ENCODE measurements at places on chromosomes 11 and 22. TPM values are rescaled to one million over a fixed set of nuclear protein-coding genes. Genes with fewer than 3 reads are reported as not detected.

DNA sequence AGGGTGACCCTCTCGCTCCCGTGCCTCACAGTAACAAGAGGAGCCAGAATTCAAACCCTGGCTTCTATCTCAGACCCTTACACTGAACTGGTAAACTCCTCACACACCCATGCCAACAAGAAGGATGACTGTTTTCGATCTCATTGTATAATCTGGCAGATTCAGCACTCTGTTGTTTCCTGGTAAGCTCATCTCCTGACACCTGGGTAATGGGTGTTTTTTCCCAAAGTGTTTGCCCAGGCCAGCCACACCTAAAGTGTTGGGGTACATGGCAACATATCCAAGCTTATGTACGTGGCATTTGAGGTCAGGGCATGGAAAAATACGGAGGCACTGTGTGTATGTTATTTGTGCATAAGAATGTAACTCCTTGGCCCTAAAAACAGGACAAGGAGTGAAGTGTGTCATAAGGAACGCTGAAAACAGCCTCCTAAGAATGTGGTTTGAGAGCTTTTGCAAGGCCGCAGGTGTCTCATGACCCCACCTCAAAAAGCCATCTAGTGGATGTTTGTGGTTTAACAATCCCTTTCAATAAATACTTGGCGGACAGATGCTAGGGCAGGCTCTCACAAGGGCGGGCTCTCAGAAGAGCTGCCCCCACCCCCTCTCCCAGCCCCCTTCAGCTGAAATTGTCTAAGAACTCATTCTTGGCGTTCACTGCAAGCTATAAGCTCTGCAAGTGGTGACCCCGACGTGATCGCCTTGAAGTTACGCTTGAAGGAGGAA lies at the start of gene MS4A15:
TSS of gene MS4A15 (plus strand) at position 561 of the 726 bp plus-strand sequence. CDS start 6,867 bp downstream, outside the sequence.
- no peaks in the 10 kb centered on the region for H3K36me3 ChIP-seq
- peaks cover 18% of the 10 kb centered on the region for H3K4me1 ChIP-seq

- no peaks in the 10 kb centered on the region for H3K4me1 ChIP-seq
- H3K27me3 ChIP-seq: no peaks in the 10 kb centered on the region
- no peak for DNase-seq
- H3K36me3 ChIP-seq: no peaks in the 10 kb centered on the region
- H3K4me3 ChIP-seq: no peak overlapping the region
- H3K27ac ChIP-seq: no peak overlapping the region
Observed at GRCh38 chr11:38582151-38582550, 1984.1 kb upstream of the RAG2 start.

DNA sequence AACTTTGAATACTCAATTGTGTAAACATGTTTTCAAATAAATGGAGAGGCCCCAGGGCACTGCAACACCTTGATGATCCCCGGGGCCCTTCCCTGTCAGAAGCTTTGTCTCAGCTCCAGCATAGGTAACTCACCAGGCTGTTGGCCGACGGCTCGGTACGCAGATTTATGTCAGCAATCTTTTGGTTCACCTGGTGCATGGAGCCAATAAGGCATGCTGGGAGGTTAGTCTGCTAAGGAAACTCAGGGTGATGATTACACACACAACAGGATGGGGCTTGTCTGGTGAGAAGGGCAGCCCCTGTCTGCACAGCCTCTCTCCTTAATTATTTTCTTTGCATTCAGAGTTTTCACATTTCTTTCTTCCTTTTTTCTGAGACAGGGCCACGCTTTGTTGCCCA lies 10.8 kb downstream of the FAM227A start:
- H3K27ac ChIP-seq: no peak overlapping the region
- no peak for DNase-seq
- H3K27me3 ChIP-seq: peaks cover 9% of the 10 kb centered on the region
- no peak overlapping the region for H3K4me3 ChIP-seq
- no peaks in the 10 kb centered on the region for H3K4me1 ChIP-seq

GRCh38 chr11:124582565-124582964 lies 12.8 kb downstream of the OR8A1 start:
- no peak overlapping the region for H3K4me3 ChIP-seq
- no peaks in the 10 kb centered on the region for H3K4me1 ChIP-seq
- no peaks in the 10 kb centered on the region for H3K36me3 ChIP-seq
- H3K27ac ChIP-seq: no peak overlapping the region

DNA sequence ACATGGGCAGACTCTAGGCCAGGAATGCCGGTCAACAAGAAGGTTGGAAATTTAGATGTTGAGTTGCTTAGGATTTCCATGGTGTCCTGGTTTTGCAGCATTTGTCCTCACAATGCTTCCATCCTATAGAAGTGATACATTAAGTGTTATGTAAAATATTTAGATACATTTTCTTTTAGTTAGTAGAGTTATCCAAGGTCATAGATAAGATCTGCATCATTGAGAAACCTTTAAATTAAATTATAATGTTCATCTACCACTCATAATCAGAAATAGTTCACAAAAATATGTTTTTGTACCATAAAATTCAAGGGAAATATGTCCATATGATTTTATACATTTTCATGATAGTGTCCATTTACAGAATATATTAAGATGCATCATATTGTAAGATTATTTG lies at the start of gene OR51F1:
TSS of gene OR51F1 (minus strand) at position 101 of the 400 bp plus-strand sequence. CDS start at position 101, 0 bp downstream.
- DNase-seq: no peak
- no peak within 1 kb of the TSS for H3K4me3 ChIP-seq
- H3K27ac ChIP-seq: no peak within 1 kb of the TSS
- no peaks in the 10 kb centered on the region for H3K4me1 ChIP-seq
- no peaks in the 10 kb centered on the region for H3K36me3 ChIP-seq

- peaks cover 31% of the 10 kb centered on the region for H3K4me1 ChIP-seq
- H3K27ac ChIP-seq: no peak overlapping the region
- no peak overlapping the region for H3K4me3 ChIP-seq
- H3K27me3 ChIP-seq: peaks cover 2% of the 10 kb centered on the region
- no peak for DNase-seq
Observed at GRCh38 chr11:64451856-64452255, 92.9 kb downstream of the RPS6KA4 start.

- H3K4me3 ChIP-seq: no peak overlapping the region
- peaks cover 3% of the 10 kb centered on the region for H3K27me3 ChIP-seq
- no peak for DNase-seq
- no peak overlapping the region for H3K27ac ChIP-seq
- no peaks in the 10 kb centered on the region for H3K4me1 ChIP-seq
Observed at GRCh38 chr11:20547411-20547810, 52.0 kb upstream of the SLC6A5 start.

DNA sequence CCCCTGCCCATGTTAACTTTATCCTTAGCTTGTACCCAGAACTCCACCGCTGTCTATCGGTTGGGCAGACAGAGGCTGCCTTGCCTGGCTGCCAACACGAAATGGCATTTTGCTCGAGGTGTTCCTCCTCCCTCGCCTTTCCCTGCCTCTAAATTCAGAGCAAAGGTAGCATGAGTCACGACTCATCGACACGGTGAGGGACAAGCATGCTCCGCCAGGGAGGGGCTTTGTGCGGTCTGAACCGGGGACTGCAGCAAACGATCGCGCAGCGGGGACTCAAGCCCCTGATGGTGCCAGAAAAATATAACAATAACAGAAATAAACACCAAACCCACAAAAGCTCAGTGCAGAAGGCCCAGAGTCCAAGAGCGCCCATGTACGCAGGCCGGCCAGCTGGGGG lies 52.3 kb downstream of the RTL6 start:
- H3K36me3 ChIP-seq: no peaks in the 10 kb centered on the region
- DNase-seq: no peak
- H3K27ac ChIP-seq: no peak overlapping the region
- no peaks in the 10 kb centered on the region for H3K4me1 ChIP-seq
- H3K4me3 ChIP-seq: no peak overlapping the region

DNA sequence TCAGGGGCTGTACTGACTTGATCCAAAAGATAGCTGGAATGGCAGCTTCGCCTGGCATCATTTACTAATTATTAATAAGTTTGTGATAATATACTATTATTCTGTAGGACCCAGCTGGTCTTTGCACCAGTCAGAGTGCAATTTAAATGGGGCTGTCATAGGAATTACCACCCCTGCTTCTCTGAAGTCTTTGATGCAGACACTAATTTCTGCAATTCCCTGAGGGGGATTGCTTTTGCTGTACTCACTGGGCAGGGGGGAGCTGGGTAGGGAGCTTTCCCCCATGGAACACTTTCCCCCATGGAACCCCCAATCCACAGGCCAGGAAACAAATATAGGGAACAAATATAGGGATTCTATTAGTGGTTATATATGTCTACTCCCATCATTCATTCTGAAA lies 54.9 kb upstream of the TSKU start:
- no peak overlapping the region for H3K4me3 ChIP-seq
- peaks cover 33% of the 10 kb centered on the region for H3K27me3 ChIP-seq
- H3K4me1 ChIP-seq: no peaks in the 10 kb centered on the region
- H3K27ac ChIP-seq: no peak overlapping the region
- DNase-seq: no peak

DNA sequence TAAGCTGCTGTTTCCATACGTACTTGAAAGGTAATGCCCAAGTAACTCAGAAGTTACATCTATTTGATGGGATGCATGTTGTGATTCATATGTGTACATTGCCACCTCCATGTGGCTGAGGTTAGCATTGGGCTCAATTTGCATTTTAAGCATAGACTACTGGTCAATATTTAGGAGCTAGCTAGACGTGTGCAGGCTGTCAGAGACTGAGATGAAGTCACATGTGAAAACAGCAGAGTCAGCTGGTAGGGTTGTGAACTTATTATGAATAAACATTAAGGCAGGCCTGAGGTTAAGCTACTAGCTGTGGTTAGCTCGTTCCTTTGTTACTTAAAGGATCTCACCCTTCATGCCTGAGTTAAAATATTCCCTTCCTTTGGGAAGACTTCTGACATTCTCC lies 114.5 kb upstream of the MTNR1B start:
- DNase-seq: no peak
- no peaks in the 10 kb centered on the region for H3K27me3 ChIP-seq
- H3K27ac ChIP-seq: no peak overlapping the region
- H3K36me3 ChIP-seq: no peaks in the 10 kb centered on the region
- no peak overlapping the region for H3K4me3 ChIP-seq

DNA sequence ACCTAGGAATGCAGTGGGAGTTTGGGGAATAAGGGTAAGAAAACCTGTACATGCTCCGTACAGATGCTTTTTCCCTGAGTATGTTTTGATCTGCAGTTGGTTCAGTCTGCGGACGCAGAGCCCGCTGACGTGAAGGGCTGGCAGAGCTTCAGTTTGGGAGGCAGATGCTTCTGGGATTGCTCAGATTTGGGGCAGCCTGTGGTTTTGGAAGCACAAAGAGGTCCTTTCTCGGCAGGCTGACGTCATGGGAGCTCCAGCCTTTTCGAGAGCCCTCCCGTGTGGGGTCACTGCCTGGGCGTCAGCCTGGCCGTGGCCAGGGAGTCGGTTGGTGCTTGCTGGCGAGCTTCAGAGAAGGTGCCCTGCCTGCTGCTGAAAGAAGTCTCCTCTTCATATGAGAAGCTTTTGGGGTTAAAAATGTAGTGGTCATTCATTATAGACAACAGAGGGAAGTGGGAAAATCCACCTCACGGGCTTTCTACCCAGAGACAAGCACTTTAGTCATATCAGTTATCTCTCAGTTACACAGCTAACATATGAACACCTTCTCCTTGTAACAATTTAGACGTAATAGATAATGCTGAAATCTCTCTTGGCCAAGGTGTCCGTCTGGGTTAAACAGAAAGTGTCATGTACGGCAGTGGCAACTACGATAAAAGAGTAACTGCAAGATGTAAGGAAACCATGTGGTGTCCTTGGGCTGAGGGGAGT lies 26.8 kb downstream of the TPCN2 start:
- H3K27me3 ChIP-seq: no peaks in the 10 kb centered on the region
- peaks cover 54% of the 10 kb centered on the region for H3K36me3 ChIP-seq
- H3K4me3 ChIP-seq: no peak overlapping the region
- peaks cover 8% of the 10 kb centered on the region for H3K4me1 ChIP-seq
- H3K27ac ChIP-seq: no peak overlapping the region
- no peak for DNase-seq

- no peaks in the 10 kb centered on the region for H3K27me3 ChIP-seq
- peaks cover 51% of the 10 kb centered on the region for H3K36me3 ChIP-seq
- no peak overlapping the region for H3K4me3 ChIP-seq
- peak overlapping the region; percentile 24 for H3K27ac ChIP-seq
- DNase-seq: no peak
- peaks cover 33% of the 10 kb centered on the region for H3K4me1 ChIP-seq
Observed at GRCh38 chr22:46971099-46971763, 208.8 kb downstream of the TBC1D22A start.

DNA sequence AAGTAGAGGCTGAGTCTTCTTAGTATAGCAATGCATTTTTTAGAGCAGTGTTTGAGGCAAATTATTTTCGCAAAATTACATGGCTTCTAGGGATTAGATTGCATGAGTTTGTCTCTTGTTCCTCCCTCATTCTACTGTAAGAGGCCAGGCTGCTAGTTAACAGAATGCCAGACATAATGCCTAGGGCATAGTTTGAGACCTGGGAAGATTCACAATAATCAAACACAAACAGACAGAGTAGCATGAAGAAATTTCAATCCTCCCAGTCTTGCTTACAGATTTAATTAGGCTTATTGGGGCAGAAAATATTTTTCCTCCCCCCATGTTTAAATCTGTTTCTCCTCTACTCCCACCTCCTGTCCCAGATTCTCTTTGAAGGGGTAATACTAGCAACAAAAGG lies 48.3 kb downstream of the ARHGEF12 start:
- no peak for DNase-seq
- H3K27me3 ChIP-seq: no peaks in the 10 kb centered on the region
- no peak overlapping the region for H3K27ac ChIP-seq

Gene MMP13
- not detected for total RNA-seq

Gene RTN4RL2
- 0.24 TPM for total RNA-seq

Gene HTR3B
- 0.10 TPM for total RNA-seq

Gene AQP11
- total RNA-seq: 0.22 TPM

Gene TREH
- total RNA-seq: not detected

Gene ARHGAP32
- 6.0 TPM for total RNA-seq

Gene ARHGAP42
- 3.1 TPM for total RNA-seq

Gene RNF215
- 8.6 TPM for total RNA-seq

Gene ADAMTS8
- not detected for total RNA-seq

Data from activated B cell treated with CpG ODN at 0.5 μM for 24 hours (primary cell).